ENCODE measurements at places on chromosomes 12 and 14. TPM values are rescaled to one million over a fixed set of nuclear protein-coding genes. Genes with fewer than 3 reads are reported as not detected.

Gene TTC6
- total RNA-seq = not detected

Gene TPPP2
- not detected for total RNA-seq

Gene KRT83
- total RNA-seq = not detected

Gene CYP46A1
- total RNA-seq = 0.02 TPM

Gene FAM222A
- 1.3 TPM for total RNA-seq

Gene CAPZA3
- total RNA-seq = not detected

Gene INHBC
- not detected for total RNA-seq

Gene ALG10
- total RNA-seq = 24.1 TPM

Gene CTSG
- total RNA-seq = not detected

Gene TSPAN19
- not detected for total RNA-seq

Gene CISTR
- total RNA-seq = not detected

Gene TUNAR
- total RNA-seq = not detected

Gene AMN
- 0.35 TPM for total RNA-seq

Gene NFATC4
- total RNA-seq = not detected

Gene KCNH3
- total RNA-seq = 1.5 TPM

Gene CIDEB
- total RNA-seq = 21.8 TPM

Gene MGAT4C
- total RNA-seq = not detected

Gene TEAD4
- 18.8 TPM for total RNA-seq

Gene KERA
- total RNA-seq = not detected
